Kidney capillary endothelial cell (primary cell): ENCODE measurements at places on chromosomes 7 and 10.

GRCh38 chr7:135277161-135277560, 43.5 kb downstream of the STRA8 start:
- DNase-seq: no peak

GRCh38 chr10:101290881-101291280, 61.6 kb upstream of the LBX1 start:
- no peak for DNase-seq

- DNase-seq: no peak
These were observed 5.0 kb upstream of the AQP1 start for GRCh38 chr7:30906515-30907240.

DNA sequence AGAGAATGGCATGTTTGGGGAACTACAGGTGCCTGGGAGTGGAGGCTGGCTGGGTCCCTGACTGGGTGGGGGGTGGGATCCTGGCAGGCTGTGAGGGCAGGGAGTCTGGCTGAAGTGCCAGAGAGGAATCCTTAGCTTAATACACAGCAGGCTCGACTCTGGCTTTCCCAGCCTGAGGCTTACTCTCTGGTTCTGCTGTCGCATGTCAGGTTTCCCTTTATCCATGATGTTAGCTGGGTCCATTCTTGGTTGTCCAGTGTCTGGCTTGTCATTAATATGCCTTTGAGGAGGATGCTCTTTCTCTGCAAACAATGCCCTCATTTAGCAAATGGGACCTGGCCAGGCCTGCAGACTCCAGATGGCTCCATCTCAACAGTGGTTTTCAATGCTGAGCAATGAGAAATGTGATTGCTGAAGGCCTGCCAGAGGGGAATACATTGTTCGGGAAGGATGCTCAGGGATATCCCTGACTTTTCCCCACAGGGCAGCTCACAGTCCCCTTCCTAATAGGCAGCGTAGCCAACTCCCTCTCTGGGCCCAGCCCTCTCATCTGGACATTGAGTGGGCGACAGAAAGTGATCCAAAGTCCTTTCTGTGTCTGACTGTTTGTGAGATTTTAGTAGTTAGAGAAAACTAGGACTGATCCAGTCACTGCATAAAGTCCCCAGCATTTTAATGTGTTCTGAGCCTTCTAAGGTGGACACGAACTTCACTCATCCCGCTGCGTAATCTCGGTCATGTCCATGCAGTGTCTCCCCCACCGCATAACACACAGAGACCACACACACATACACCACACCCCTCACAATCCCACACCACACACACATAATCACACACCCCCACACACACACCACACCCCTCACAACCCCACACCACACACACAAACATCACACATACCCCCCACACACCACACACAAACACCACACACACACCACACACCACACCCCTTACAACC, 124.9 kb downstream of the ANLN start:
- DNase-seq: no peak

- DNase-seq: no peak
These were observed 6.5 kb upstream of the SNX10 start for GRCh38 chr7:26284995-26285632.

- DNase-seq: no peak
These were observed 81.0 kb downstream of the SAMD9 start for GRCh38 chr7:93036807-93037206.

- no peak for DNase-seq
These were observed 929 bp downstream of the HOXA6 start for GRCh38 chr7:27146491-27147198.

- DNase-seq: no peak
These were observed 140.4 kb upstream of the GDF10 start for GRCh38 chr10:47159361-47160260.

GRCh38 chr10:44102726-44103255, 282.1 kb downstream of the CXCL12 start:
- no peak for DNase-seq

DNA sequence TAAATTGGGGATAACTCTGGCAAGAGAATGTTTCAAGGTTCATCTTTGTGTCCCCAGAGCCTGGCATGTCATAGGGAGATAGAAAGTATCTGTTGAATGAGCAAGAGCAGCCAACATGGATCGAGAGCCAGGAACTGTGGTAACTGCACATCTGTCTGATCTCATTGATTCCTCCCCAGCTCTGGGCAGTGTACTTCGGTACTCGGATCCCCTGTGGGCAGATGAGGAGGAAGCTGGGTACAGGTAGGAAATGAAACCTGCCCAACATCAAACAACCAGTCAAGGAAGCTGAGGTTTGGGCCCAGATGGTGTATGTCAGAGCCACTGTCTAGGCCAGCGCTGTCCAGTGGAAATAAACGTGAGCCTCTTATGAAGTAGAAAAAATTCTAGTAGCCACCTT, 76.4 kb downstream of the GRK5 start:
- DNase-seq: no peak

DNA sequence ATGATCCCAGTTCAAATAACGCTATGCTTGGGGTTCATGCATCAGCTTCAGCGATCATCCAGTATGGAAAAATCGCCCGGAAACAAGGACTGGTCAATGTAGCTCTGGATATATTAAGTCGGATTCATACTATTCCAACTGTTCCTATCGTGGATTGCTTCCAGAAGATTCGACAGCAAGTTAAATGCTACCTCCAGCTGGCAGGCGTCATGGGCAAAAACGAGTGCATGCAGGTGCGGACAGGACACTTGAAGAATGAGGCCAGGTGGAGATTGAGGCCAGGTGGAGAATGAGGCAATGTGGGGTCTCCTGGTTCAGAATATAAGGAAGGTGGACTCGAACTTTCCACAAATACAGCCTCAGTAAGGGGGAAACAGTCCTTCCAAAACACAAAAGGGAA, 105.8 kb downstream of the TRRAP start:
- DNase-seq: no peak
